ENCODE measurements at places on chromosomes 7 and 10.

DNA sequence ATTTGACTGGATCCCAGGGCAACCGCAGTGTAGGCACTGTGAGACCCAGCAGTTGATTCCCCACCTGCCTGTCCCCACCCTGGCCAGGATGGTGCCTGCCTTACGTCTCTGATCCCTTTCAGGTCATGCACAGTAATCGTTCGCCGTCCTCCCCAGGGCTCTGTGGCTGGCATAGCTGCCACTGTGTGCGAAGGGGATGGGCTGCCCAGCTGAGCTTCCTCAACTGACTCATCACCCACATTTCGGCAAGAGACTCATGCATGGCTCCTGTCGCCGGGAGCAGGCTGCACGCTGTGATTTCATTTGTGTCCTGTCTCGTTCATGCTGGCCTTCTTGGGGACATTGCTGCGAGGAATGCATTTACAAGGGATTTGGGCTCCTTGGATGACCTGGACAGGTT lies 252.4 kb downstream of the KLF6 start:
- no peak for DNase-seq

GRCh38 chr7:131859147-131859821 lies 302.9 kb upstream of the PODXL start:
- DNase-seq: peak; percentile 38

- DNase-seq: no peak
These were observed 9.1 kb downstream of the DNTT start for GRCh38 chr10:96313344-96313743.

DNA sequence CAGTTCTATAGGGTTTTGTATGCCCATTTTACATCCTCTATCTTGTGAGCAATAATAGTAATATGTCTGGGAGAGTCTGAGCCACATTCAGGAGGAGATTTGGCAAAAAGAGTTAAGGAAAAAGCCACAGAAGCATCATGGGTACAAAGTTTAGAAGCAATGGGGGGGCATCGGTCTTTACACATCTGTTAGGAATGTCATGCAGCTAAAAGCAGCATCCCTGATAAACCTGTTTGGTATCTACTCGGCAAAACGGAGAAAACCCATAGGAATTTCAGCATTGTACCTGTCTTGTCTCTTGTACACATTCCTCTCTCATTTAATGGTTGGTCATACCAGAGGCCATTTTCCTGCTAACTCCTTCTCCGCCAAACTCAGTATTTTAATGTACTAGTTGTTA lies 12.5 kb upstream of the HERPUD2 start:
- DNase-seq: no peak

DNA sequence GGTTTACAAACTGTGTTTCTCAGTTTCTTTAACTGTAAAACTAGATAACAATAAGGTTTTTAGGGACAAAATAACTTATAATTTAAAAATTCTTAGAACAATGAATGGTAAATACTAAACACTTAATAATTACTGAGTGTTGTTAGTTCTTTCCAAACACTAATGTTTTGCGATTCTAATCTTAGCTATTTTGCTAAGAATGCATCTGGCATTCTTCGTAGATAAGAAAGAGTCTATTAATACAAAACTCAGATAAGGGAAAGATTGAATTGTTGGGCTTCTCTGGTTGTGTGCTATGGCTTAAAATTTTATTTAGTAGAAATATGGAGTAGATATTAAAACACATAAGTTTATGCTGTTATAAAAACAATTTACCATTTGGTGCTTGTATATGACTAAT lies 45.4 kb downstream of the TMEM229A start:
- DNase-seq: no peak

DNA sequence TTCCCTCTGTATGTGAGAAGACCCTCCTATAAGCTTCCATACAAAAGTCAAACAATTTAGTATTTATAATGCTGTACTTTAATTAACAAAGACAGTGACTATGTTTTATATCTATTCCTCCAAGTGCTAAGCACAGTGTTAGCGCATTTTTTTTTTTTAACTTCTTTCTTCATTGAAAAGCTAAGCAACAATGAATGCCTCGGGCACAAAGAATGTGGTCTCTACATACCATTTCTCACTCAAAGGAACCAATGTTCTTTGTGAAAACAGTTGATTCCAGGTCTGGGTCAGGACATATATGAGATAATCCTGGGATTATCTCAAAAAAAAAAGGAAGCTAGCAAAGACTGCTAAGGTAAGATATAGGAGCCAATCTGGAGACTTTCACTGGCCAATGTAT lies 26.2 kb upstream of the REEP3 start:
- no peak for DNase-seq

GRCh38 chr10:87983716-87984115 lies 120.3 kb downstream of the PTEN start:
- DNase-seq: no peak

DNA sequence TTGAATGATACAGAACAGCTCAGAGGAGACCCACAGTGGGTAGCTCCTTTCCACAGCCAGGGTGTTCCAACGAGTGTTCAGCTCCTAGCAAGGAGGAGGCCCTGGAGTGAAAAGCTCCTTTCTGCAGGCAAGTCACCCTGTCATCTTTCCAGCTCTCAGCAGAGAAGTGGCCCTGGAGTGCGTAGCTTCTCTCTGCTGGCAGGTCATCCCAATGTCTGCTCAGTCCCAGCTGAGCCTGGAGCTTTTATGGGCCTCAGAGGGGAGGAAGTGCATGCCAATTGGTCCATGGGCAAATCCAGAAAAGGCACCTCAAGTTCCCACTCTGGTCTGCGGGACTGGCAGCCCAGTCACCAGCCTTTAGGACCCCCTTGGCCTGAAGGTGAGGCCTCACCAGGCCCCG lies 30.8 kb upstream of the ZMYND11 start:
- DNase-seq: no peak

DNA sequence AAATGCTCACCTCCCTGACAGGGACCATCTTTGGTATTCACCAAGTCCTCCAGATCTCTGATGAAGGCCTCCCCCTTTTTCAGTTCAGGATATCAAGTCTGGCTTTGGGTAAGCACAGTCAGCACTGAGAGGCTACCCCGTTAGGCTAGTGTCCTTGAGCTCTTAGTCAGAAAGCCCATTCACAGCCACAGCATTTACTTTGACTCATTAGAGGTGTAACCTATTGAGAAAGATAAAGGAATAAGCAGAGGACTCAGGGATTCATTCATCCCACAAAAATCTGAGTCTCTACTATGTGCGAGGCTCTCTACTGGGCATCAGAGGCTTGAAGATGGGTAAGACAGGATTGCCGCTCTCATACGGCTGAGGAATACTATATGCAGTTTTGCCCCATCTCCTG lies 14.0 kb upstream of the RAMP3 start:
- no peak for DNase-seq

DNA sequence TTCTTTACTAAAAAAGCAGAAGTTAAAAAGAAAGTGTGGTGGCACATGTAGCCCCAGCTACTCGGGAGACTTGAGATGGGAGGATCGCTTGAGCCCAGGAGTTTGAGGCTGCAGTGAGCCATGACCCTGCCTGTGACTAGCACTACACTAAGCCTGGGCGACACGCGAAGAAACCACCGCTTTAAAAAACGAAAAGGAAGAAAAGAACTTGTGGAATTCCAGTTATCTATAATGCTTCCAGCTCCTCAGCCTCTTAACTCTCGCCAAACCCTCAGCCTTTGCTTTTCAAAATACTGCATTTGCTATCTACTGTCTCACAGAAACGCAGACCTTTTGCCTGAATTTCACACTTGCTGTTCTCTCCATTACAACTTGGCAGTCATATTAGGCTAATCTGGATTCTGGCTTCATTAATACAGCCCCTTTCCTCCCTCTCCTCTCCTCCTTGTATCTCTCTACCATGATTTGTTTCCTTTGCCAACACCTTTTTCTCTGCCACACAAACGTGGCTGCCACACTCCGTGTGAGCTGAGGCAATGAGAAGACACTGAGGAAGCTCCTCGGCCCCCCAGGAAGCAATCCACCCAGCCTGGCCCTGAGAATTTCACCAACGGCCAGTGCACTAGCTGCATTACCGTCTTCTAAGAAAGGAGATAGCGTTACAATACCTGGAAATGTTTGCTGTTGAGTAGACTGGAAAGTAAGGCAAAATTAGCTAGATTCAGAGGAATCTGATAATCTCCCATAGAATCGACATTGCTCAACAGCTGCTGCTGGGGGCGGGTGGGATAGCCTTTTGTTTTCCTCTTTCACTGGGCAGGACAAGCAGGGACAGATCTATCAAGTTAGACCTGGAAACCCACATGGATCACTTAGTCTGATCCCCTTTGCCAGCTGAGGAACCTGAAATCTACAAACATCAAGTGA lies 37.2 kb downstream of the CALML5 start:
- no peak for DNase-seq

- DNase-seq: no peak
These were observed 62.9 kb downstream of the SCRN1 start for GRCh38 chr7:29926741-29927140.

DNA sequence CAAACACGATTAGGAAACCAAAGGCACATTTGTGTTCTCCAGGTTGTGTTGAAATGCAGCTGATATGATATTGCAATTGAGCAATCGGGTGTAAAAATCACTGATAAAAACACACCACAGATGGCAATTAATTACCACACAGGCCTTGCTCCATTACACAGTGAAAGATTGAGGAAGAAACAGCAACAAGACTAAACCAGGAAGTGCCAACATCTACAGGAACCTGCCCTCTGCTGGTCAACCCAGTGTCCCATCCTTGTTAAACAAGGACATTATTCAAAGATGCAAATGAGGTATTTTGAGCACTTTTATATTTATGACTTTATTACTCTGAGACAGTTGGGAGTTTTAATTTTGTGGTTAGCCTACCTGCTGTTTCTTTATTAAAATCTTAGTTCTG lies 765.6 kb upstream of the GHITM start:
- DNase-seq: no peak

DNA sequence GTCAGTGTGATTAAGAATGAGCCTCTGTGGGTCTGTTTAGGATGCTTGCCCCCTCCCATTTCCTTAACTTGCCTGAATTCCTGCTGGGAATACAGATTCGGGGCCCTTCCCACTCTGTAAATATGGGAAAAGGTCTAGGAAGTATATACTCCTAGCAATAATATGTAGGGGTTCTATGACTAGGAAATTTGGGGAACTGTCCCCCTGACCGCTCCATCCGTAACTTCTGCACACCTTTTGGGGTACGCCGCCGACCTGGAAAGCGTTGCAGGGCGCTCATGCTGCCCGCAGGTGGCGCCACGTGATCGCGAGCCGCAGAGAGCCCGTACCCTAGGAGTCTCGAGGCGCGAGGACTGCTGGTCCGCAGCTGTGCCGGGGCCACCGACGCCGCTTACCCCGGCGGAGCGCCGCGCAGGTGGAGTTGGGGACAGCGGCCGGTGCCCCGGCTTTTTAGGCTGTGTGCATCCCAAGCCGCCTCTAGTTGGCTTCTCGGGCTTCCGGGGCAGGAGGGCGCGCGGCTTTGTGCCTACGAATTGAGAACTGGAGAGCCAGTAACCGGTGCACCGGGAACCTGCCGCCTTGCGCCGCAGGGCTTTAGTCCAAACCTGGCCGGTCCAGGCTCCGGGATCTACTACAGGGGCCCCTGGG lies 656 bp upstream of the CNNM2 start:
- DNase-seq: peak; percentile 85

DNA sequence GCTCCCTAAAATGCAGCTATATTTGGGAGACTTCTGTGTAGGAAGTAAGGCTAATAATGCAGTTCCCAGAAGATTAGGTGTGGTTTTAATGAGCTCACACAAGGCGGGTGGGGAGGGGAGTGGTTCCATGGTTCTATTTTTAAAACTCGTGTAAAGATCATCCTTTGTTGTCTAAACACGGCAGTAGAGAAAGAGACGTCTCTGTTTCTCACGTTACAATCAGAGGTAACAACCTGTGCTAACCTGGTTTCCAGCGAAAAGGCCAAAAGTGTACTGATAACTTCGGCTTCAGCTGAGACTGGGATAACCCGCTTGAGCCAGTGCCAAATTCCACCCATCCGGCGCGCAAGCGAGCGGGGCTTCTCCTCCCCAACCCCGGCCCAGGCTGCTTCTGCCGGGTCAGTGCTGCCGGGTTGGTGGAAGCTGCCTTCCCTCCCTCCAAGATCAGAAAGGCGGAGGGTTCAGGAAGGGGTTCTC lies 2.5 kb upstream of the MAP3K8 start:
- DNase-seq: no peak

GRCh38 chr7:156158213-156158612 lies 345.9 kb upstream of the SHH start:
- no peak for DNase-seq

- no peak for DNase-seq
These were observed 818 bp downstream of the DLD start for GRCh38 chr7:107891636-107892366.

GRCh38 chr7:87345962-87346371 lies 503 bp downstream of the CROT start:
- DNase-seq: no peak

DNA sequence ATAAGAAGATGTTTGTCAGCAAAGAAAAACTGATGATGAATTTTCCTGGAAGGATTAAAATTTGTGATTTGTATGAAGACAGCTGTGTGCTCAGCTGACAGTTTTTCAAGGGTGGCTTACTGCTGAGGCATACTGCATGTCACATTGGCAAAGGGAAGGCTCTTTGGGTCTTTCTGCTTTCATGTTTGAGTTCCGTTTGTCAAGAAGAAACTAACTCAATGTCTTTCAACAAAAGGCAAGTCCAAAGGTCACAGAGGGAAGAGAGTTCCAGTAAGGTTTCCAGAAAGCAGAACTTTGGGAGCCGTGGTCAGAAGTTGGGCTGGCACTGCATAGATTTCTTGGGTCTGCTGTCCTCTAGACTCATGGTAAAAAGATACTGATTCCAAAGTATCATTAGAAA lies 16.9 kb downstream of the DYDC2 start:
- no peak for DNase-seq

GRCh38 chr7:111138193-111138569 lies 47.3 kb downstream of the LRRN3 start:
- DNase-seq: peak; percentile 78

- DNase-seq: no peak
These were observed 3.3 kb upstream of the ABRAXAS2 start for GRCh38 chr10:124798364-124798763.

- DNase-seq: no peak
These were observed 17.5 kb upstream of the TRUB1 start for GRCh38 chr10:114920459-114920858.

GRCh38 chr10:48242171-48242904 lies 32.2 kb downstream of the FRMPD2 start:
- no peak for DNase-seq

DNA sequence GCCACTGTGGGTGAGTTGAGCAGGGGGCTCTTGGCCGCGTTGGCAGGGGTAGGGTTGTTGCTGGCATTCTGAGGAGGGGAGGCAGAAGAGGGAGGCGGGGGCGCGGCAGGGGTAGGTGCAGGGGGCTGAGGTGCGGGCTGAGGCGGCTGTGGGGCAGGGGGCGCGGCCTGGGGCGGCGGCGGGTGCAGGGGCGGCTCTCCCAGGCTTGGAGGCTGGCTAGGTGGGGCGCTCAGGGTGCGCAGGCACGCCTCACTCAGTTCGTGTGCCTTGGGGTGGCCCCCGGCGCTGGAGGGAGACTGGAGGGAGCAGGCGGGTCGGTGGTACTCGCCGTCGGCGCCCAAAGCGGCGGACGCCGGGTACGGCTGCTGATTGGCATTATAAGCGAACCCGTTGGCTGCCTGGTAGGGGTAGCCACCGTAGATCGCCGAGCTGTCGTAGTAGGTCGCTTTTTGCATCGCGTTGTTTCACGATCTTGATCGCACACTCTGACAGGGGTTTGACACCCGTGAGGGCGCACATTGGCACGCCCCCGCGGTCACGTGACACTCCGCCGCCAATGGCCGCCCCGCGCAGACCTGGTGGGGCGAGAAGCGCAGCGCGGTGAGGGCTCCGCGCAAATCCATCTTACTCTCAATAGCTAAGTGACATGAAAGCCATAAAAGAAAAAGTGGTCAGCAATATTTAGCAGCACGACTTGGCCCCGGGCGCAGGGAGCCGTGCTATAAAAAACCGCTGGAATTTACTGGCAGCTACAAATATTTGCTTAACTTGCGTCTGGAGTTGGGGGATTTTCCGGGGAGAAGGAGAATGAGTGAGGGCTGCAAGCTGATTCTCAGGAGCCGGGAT lies 7.9 kb upstream of the HOXA2 start:
- DNase-seq: no peak
